ENCODE measurements at places on chromosomes 3 and 15.

GRCh38 chr3:123724306-123724705 is 139.5 kb upstream of the HACD2 start:
- DNase-seq, result no peak

- no peak for DNase-seq
Observed at GRCh38 chr3:99236576-99236975, 335.1 kb upstream of the DCBLD2 start.

- no peak for DNase-seq
Observed at GRCh38 chr3:42739401-42740158, 33.5 kb downstream of the CCDC13 start.

GRCh38 chr15:79308874-79309273 is 2.0 kb upstream of the TMED3 start:
- no peak for DNase-seq

DNA sequence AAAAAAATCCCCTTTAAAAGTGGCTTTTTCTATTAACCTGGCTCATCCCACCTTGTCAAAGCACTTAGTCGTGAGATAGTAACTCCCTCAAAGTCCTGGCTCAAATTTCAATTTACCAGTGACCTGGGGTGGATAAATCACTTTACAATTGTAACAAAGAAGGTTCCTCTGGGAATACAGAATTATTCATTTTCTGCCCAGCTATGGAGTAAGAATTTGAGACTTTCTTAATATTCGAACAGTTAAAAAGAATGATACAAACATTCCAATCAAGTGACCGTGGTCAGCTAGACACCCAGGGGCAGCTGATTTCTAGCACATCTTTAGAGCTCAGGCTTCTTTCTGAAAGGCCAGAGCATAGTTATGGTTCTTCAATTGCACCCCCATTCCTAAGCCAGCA is 291.0 kb upstream of the TGFBR2 start:
- DNase-seq, result no peak

DNA sequence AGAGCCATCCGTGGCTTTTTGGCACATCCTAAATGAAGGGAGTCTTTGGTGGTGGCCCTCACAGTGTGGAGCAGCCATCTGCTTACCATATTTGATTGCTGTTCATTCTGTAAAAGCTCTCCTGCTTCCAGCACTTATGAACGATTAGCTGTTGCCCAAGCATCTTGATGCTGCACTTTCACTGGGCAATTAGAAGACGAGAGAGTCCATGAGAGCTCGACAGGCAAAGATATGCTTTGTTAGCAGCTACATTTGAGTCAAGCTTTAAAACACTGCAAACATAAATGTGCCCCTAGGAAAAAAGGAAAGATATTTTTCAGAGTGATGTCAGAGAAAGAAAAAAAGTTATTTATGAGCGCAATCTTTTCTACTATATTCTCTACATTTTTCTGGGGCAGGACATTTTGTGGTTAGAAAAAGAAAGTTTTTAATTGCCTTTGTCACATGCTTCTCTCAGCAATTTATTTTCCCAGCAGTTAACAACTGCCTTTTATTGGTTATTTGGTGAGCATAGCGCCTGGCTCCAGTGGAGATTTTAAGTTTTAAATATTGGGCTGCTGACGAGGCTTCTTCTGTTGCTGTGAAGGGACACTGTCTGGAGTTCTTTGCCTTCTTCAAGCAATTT is 468.4 kb downstream of the C3orf38 start:
- no peak for DNase-seq

DNA sequence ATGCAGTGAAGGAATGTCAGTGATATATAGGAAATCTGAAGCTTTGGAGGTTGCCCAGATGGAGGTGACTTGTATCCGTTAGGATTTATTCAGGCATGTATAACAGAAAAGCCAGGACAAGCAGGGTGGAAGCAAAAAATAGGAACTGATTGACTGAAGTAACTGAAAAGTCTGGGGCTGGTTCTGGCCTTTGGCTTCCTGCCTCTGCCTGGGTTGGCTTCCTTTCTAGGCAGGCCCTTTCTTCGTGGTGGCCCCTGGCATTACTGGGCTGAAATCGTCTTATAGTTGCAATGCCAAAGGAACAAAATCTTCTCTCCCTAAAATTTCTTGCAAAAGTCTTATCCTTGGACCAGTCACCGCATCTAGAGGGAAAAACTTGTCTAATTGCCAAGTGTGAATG is 386.1 kb downstream of the PTPRG start:
- DNase-seq, result no peak

GRCh38 chr15:89384176-89384604 is 49.6 kb upstream of the POLG start:
- no peak for DNase-seq

DNA sequence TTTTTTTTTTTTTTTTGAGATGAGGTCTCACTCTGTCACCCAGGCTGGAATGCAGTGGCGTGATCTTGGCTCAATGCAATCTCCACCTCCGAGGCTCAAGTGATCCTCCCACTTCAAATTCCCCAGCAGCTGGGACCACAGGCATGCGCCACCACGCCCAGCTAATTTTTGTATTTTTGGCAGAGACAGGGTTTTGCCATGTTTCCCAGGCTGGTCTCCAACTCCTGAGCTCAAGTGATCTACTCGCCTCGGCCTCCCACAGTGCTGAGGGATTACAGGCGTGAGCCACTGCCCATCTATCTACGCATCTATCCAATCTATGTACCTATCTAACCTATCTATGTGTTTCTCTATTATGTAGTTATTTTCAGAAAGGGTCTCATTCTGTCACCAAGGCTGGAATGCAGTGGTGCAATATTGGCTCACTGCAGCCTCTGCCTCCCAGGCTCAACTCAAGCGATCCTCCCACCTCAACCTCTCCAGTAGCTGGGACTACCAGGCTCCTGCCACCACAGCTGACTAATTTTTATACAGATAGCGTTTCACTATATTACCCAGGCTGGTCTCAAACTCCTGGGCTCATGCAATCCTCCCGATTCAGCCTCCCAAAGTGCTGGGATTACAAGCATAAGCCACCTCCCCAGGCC is 20.2 kb upstream of the GPX1 start:
- no peak for DNase-seq

DNA sequence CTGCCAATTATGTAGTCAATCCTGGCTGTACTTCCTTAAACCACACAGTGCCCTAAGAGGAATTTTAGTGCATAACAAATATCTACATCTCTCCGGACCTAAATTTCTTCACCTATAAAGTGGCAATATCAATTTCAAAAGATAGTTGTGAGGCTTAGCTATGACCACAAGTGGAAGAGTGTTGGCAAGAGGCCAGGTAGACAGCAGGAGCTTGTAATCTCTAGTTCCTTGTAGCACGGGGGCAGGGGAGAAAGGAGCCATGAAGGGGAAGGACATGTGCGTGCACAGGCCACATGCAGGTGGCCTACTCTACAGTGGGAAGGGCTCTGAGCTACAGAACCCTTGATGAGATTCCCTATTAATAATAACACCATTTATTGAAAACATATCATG is 269.7 kb downstream of the ABHD5 start:
- no peak for DNase-seq

GRCh38 chr15:70763950-70764730 is 782 bp upstream of the UACA start:
- DNase-seq, result no peak

DNA sequence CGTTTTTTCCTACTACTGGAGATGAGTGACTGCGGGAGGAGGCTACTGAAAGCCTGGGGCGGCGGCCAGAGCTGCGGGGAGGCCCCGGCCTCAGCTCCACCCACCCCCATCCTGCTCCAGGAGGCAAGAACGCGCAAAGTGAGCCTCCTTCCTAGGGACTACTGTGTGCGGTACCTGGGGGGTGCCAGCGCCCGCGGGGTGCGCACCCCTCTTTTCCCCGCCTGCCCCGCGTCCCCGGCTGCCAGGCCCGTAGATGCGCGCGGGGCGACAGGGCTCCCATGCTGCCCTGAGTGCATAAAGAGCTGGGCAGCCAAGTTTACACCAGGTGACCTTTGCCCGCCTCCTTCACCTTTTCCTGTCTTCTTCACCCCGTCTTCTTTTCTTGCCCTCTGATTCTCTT is 2.5 kb upstream of the USF3 start:
- no peak for DNase-seq

DNA sequence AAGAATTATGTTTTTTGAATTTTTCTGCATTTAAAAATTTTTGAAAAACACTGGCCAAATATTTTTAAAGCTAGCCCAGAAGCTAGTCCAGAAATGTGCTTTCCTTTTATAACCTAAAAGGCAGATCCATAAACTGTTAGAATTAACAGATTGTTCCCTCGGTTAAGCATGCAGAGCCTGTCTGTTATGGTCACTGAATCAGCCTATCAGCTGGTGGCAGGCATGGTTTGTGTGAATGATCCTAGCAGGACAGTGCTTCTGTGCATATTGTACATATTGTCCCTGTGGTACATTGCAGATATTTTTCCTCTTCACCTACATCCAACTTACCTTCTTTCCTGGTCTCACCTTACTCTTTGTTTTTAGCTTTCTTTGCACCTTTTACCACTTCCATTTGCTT is 53.3 kb downstream of the RARB start:
- no peak for DNase-seq

DNA sequence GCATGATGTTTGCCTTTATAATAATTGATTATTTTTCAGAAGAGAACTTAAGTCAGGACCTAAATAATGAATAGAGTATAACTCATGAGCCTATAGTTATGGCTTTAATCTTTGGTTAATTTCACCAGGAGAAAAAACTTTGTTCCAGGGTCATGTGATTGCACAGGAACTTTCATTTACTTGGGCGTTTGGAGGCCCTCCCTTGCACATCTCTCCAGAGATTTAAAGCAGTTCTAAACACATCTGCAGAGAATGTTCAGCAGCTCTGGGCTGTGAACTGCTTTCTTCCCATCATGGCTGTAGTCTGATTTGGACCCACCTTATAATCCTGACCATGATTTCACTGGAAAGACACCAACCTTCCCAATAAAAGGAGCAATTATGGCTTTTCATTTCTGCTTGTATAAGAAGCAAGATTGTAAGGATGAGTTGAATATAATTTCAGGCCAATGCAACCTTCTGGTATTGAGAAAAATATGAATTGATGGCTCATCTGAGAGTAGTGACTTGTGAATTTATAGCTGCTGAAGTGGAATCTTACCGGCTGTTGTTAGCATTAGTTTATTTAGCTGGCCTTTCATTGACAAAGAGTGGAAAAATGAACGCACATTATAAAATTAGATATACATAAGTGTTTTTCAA is 80.9 kb upstream of the PRTG start:
- no peak for DNase-seq

DNA sequence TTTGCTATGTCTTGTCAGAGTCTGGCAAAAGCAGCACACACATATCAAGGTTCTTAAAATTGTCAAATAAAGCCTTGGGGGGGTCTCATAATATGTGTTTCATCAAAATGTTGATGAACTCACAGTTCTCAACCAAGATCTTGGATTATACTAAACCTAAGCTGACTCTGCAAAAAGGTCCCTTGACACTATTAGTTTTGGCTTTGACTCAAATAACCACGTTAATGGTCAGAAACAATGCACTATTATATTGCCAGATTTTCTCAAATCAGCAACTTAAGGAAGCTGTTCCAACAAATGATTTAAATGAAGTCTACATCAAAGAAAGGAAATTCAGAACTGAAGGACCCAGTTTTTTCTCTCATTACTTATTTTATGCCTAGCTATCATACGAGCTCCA is 1063.9 kb downstream of the ROBO1 start:
- DNase-seq, result no peak
